ENCODE measurements at places on chromosomes 11 and 22.

DNA sequence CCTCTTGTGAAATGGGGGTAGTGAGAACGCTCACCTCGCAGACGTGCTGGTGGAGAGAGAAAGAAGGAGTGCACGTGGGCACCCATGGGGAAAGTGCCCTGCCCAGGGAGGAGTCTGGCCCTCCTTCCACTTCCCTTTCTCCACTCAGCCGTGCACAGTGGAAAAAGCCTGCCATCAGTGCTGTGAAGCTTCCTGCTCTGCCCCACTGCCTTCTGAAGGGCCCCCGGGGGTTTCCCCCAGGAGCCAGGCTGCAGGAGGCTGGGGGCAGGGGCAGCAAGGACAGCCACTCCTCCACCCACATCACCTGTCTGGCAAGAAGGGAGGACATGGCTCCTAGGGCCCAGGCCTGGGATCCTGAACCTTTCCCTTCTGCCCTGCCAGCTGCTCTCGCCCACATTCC lies 7.6 kb downstream of the TP53I11 start:
- no peak for DNase-seq

GRCh38 chr11:69444381-69445130 lies 36.9 kb upstream of the LINC01488 start:
- DNase-seq, result no peak

DNA sequence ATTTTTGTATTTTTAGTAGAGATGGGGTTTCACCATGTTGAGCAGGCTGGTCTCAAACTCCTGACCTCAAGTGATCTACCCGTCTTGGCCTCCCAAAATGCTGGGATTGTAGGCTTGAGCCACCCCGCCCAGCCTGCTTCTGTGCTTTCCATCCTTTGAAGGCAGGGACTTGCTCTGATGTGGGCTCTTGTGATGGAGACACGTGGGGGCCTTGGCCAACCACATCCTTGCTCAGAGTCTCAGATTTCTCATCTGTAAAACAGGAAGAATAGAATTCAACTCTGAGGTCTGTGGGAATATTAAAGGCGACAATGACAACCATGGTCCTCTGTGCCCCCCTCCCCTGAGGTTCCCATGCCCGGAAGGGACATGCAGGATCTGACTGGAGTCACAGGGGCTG lies 3.8 kb upstream of the GGA1 start:
- no peak for DNase-seq

- DNase-seq, result peak; percentile 21
Observed at GRCh38 chr22:32660292-32660691, 141.2 kb upstream of the TIMP3 start.
